ENCODE measurements at places on chromosomes 7 and 10.

DNA sequence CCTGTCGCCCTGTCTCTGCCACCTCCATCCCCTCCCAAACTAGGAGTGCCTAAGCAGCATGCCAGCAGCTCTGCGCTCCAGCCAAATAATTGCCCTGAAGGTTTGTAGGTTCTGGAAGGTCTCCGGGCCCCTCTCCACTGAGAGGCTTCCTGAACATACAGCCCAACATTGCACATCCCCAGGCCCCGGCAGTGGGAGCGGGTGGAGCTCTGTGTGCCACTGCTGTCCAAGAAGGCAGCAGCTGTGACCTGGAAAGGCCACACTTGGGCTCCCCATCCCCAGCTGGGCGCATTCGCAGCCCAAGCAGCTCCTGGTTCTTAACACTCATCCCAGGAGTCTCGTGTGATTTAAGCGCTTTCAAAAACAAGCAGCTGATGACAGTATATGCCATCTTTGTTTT is 95.7 kb downstream of the COL13A1 start:
- DNase-seq: no peak

DNA sequence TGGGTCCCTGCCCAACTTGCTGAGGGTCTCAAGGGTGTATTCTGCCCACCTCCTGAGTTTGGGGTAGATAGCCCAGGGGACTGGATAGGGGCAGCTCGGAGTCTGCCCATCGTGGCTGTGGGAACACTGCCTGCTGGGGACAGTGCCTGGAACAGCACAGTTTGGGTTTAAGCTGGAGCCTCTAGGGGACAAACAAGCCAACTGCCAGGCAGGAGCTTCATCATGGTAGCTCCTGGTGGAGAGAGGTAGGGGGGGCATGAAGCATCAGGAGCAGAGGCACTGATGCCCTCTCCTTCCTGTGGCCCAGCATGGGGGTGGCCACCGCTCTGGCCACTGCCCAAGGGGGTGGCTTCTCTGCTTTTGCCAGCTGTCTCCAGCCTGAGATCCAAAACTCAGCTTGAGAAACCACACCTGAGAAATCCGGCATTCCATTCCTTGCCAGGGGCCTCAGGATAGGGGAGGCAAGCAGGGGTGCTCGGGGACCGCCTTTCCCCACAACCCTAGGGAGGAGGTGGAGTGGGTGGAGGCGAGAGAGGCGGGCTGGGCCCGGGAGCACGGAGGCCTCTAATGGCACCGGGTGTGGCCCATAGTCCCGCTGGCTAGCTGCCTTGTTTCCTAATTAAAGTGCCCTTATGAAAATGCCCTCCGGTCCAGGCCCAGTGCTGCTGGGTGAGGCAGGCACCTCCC is 47.6 kb downstream of the UNC5B start:
- DNase-seq: no peak

DNA sequence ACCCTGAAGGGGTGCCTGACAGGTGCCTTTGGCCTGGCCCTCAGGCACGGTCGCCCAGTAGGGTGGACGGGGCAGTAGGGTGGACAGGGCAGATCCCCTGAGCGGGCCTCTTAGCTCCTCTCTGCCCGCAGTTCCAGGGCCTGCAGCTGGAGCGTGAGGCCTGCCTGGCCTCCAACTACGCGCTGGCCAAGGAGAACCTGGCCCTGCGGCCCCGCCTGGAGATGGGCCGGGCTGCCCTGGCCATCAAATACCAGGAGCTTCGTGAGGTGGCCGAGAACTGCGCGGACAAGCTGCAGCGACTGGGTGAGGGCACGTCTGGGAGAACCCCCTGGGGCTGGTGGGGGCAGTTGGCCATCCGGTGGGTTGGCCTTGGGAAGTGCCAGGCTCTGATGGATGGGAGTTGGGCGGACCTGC is 1.7 kb downstream of the VPS37D start:
- DNase-seq: no peak

- no peak for DNase-seq
Measured at GRCh38 chr7:4010061-4010605, 672.0 kb upstream of the FOXK1 start.

DNA sequence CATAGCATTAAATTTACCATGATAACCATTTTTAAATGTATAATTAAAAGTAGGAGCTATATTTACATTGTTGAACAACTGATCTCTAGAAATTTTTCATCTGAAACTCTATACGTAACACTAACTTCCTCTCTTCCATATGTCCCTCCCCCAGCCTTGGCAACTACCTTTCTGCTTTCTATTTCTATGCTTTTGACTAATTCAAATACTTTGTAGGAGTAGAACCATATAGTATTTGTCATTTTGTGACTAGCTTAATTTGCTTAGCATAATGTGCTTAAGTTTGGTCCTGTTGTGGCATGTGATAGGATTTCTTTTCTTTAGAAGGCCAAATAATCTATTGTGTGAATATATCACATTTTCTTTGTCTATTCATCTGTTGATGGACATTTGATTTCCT is 225.3 kb upstream of the POT1 start:
- DNase-seq: no peak

DNA sequence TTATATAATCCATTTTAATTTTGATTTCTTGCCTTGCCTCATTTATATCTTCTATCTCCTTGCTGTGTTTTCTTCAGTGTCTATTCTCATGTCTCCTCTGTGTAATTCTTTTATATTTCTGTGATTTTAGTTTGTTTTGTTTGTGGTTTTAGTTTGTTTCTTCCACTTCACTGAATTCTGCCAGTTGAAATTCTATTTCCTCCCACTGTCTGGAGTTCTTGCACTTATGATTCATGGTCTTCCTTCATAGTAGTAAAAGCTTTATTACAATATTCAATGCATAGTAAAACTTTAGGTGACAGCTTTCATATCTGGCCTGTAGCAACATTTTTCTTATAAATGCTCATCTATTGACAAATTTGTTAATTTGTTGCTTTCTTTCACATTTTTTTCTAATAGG is 113.3 kb downstream of the MAGI2 start:
- no peak for DNase-seq

DNA sequence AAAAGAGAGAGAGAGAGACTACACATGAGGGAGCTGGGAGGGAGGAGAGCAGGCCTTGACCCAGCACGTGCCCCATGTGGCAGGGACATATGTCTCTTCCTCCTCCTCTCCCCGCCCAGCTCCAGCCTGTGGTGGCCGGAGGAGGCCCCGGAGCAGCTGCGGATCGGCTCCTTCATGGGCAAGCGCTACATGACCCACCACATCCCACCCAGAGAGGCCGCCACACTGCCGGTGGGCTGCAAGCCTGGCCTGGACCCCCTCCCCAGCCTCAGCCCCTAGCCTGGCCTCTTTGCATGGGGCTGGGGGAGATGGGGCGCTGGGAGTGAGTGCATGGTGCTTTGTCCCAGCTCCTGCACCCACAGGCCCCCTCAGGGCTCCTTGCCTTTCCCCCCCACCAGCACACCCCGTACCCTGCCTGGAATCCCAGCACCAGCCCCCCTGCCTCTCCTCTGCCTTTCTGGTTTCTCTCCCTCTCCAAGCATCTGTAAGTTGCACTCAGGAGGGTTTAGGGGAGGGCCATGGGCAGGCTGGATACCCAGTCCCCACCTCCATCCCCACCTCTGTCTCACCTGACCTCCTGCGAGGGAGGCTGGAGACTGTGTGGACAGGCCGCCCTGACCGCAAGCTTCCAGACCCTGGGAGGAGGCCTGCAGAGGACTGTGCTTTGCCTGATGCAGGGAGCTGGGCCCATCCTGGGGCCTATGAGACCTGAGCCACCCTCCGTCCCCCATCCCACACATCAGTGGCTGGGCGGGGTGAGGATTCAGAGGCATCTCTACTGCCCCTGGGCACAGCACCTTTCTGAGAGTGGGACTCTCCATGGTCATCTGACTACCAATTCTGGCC is 4.8 kb downstream of the UPK3B start:
- no peak for DNase-seq

DNA sequence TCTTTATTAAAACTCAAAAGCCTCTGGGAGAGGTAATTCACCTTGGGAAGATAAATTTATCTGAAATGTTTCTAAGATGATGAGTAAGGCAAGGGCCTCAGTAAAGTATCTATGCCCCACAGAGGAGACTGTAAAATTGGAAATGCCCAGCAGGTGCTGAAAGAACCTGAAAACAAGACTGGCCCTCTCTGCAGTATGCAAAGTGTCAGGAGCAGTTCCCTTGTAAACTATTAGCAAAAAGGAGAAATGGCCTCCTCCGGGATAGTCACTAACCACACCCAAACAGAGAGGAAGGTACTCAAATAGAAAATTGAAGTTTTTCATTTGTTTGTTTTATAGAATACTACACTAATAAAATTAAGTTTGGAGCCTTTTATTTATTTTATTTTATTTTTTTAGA is 81.2 kb downstream of the FZD1 start:
- DNase-seq: no peak

DNA sequence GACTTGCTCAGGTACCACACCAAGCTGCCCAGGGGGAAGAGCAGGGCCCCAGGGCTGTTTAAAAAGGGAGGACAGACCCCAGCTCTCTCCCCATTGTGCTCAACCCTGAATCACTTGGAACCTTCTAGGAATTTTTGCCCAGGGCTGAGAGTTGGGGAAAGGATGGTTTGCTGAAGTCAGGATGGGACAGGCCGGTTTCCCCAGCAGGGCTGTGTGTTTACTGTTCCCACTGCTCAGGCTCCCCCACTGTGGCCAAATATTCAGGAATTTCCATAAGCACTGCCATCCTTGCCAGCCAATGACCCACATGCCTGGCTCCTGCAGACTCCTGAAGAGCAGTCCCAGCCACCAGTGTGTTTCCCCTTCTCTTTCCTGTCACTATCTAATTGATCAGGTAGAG is 120.7 kb downstream of the WDFY4 start:
- DNase-seq: no peak

- no peak for DNase-seq
Measured at GRCh38 chr10:96661632-96662031, 58.7 kb downstream of the PIK3AP1 start.

GRCh38 chr7:21125297-21125696 is 302.6 kb upstream of the SP4 start:
- no peak for DNase-seq

DNA sequence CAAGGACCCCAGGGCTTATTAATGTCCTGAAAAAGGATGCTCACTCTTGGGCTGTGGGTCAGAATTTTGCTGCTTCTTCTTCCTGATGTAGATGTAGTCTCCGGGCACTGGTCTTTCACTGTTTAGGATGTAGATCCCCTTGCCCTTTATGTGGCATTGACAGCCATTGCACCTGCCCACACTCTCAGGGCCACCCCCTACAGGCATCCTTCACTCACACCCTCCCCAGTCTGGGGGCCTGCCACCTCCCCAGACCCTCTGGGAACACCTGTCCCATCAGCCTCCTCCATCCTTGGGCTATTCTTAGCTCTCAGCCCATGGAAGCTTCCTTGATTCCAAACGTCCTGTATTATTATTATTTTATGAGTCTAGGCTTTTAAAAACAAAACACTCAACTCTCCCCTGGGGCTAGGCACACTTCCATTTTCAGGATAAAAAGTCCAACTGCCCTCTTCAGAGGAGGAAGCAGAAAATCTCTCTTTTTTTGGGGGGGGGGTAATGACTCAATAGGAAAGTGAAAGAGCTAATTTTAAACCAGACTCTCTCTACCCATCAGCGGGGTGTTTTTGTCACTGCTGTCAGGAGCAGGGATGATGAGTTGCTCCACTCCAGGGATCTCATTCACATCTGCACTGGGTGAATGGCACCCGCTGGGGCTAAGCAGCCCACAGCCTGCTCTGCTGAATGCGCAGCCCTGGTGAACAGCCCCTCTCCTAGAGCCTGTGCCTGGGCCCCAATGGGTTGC is 11.5 kb upstream of the KLRG2 start:
- no peak for DNase-seq

DNA sequence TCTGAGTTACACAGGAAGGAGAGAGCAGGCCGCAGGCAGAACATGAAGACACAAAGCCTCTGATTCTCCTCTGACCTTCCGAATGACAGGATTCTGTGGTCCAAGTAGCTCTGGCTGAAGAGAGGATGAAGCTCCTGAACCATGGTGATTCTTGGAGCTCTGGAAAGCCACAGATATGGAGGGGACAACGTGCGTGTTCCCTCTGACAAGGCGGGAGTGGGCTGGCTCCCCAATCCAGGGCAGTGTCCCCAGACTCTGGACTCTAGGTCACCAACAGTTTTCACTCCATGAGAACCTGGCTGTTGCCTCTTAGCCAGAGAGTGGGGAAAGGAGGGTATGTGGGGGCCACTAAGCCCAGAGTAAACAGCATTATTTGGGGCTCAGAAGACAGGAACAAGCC is 7.4 kb upstream of the TRPV6 start:
- DNase-seq: no peak

DNA sequence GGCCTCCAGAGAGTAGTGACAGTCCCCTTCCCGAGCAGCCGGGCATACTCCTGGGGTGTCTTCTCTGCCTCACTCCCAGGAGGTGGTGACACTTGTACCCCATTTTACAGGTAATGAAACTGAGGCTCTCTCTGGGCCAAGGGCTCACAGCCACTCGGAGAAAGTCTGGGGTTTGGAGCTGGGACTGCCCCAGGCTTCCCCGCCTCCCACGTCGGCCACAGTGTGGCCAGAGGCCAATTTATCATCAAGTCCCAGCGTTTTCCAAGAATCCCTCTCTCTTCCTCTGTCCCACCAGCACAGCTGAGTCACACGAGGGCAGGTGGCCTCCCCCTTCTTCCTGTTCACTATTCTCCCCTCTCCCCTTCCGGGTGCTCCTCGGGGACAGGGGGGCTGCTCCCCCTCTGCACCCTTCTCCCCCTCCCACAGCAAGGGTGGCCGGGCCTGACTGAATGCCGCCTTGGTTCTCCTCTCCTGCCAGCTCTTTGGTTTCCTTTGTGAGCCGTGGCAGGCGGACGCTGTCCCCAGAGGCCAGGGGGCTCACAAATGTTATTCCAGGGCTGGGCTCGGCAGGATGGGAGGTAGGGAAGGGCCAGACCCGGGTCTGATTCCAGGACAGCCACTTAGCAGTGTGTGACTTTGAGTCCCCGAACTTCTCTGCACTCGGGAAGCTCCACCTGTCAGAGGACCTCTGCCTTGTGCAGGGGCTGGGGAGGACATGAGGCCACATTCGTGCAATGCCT is 17.7 kb downstream of the CLIP2 start:
- DNase-seq: no peak

GRCh38 chr7:90178679-90179278 is 24.5 kb downstream of the STEAP1 start:
- DNase-seq: no peak

DNA sequence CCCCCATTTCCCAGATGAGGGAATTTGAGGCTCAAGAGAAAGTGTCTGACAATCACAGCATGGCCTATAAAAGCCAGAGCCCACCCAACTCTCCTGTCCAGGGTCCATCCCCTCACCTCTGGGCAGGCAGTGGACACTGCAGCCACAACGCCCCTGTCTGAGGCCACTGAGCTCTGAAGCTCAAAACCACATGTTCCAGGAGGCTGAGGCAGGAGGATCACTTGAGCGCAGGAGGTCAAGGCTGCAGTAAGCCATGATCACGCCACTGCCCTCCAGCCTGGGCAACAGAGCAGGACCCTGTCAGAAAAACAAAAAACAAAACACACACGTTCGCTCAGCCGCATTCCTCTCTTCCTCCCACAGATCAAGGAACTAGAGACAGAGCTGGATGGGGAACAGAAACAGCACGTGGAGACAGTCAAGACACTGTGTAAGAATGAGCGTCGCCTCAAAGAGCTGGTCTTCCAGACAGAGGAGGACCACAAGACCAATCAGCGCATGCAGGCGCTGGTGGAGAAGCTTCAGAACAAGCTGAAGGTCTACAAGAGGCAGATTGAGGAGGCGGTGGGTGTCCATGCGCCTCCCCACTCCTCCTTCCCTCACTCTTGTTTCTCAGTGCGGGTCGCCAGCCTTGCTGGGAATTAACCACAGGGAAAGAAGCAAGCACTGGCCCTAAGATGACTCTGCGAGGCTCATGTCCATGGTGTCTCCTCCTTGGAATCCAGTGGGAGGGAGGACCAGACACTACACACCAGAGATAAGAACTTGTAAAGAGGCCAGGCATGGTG is 20.0 kb upstream of the ARPC1A start:
- DNase-seq: no peak

GRCh38 chr7:67021260-67021659 is 24.6 kb downstream of the TYW1 start:
- DNase-seq: no peak

Measured in stimulated activated CD4-positive, alpha-beta T cell treated with anti-CD3 and anti-CD28 coated beads, Interleukin-1b, Interleukin-23, amount 100 ng/mL, for 1 hour (primary cell).